Stimulated activated CD8-positive, alpha-beta memory T cell treated with anti-CD3 and anti-CD28 coated beads, Interleukin-4, amount 100 ng/mL, for 4 hours (primary cell): ENCODE measurements at places on chromosomes 6 and 20.

GRCh38 chr20:46994341-46994740 lies 99.7 kb downstream of the EYA2 start:
- no peak for DNase-seq

- no peak for DNase-seq
Measured at GRCh38 chr6:168072730-168073129, 6.3 kb downstream of the FRMD1 start.

DNA sequence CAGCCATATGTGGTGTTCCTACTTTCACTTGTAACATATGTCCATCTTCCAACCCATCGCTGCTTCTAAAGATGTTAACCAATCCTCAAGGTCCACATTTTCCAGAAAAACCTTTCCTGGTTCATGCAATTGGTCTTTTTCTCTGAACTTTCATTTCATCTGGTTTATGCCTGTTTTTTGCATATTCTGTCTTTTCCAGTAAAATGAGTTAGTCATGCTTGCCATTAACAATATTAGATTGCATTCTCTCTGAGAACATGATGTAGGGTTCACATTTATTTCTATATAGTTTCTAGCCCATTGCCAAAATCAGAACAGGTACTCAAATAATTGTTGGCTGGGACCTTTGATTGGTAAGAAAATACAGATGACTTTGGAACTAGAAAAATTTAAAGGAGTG lies 36.7 kb downstream of the HIVEP2 start:
- DNase-seq, result no peak

GRCh38 chr6:43912598-43913371 lies 142.8 kb downstream of the VEGFA start:
- no peak for DNase-seq

DNA sequence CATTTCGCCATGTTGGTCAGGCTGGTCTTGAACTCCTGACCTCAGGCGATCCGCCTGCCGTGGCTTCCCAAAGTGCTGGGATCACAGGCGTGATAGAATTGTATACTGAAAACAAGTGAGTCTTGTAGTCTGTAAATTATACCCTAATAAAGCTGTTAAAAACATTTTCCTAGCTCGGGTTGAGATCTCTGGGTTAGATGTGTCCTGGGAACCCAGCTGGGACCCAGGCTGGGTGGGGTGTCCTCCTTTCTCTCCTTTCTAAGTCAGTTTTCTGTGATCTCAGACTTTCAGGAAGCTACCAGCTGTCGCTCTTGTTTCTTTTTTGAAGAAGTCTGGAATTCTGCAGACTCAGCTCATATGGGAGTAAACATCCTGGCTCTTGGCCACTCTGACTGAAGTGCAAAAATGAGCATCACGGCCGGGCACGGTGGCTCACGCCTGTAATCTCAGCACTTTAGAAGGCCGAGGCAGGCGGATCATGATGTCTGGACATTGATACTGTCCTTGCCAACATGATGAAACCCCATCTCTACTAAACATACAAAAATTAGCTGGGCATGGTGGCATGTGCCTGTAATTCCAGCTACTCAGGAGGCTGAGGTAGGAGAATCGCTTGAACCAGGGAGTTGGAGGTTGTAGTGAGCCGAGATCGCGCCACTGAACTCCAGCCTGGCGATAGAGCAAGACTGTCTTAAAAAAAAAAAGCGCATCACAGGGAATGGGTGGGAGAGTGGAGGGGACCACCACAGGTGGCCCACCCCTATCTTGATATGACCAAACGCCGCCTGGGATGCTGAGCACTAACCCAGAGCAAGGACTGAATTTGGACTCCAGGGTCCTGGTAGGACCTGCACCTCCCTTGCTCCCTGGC lies 9.9 kb upstream of the PCIF1 start:
- DNase-seq, result no peak

DNA sequence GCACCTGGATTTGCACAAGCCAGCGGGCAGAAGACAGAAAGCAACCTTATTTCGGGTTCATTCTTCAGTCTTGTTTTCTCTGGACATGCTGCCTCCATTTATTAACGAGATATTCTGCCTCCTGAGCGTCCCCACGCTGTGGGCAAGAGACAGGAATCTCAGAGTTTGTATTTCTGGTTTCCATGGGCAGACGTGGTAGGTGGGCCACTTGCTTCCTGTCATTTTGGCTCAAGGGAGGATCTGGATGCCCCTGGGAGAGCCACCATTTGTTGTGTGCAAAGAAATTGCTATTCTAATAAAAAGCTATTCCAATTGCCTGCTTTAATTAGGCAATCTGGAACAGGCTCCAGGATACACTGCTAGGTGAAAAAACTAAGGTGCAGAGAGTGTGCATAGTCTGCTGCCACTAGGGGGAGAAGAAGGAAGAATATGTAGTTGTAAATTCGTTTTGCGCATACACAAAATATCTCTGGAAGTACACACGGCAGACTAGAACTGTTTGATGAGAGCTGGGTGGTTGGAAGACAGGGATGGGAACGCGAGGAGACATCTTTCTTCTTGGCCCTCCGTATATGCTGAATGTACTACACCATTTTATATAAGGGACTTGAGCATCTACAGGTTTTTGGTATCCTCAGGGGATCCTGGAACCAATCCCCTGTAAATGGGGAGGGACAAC lies 30.1 kb upstream of the SLC16A10 start:
- no peak for DNase-seq

DNA sequence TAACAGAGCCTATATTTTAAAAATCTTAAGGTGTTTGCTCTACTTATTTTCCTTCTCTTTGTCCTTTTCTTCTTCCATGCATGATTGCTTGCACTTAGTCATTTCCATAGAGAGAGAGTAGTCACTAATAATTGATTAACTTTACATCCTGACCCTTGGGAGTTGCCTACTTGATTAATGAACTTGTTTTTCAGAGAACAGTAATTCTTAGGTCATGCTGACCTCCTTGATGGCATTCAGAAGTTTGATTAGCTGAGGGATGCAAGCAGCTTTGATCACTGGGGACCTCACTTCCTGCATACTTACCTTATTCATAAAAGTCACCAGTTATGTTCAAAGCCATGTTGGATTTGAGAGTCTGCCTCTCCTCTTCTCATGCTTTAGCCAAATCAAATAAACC lies 715.6 kb upstream of the ID4 start:
- no peak for DNase-seq
